ENCODE measurements at places on chromosomes 6 and 20. TPM values are rescaled to one million over a fixed set of nuclear protein-coding genes. Genes with fewer than 3 reads are reported as not detected.

The TP53TG5 gene
- not detected for total RNA-seq

The CALHM6 gene
- total RNA-seq, result 2.0 TPM

The SLC22A2 gene
- not detected for total RNA-seq

The SIRPA gene
- 18.2 TPM for total RNA-seq

The SULF2 gene
- total RNA-seq, result 168 TPM

The SUPT3H gene
- total RNA-seq, result 2.9 TPM

The GGTLC1 gene
- not detected for total RNA-seq

The REM1 gene
- total RNA-seq, result not detected

The HDGFL1 gene
- not detected for total RNA-seq

The FAM83D gene
- 8.3 TPM for total RNA-seq

The DYNLT2 gene
- total RNA-seq, result 3.9 TPM

The C6orf58 gene
- total RNA-seq, result not detected

The CGAS gene
- total RNA-seq, result 3.4 TPM

The SLC17A2 gene
- total RNA-seq, result not detected

The NKX2-4 gene
- not detected for total RNA-seq

The MUC22 gene
- not detected for total RNA-seq

The PAK5 gene
- total RNA-seq, result not detected

The IL17F gene
- not detected for total RNA-seq

The AIF1 gene
- 112 TPM for total RNA-seq

The DCDC2 gene
- 0.57 TPM for total RNA-seq
